Smooth muscle cell of the pulmonary artery (primary cell): ENCODE measurements at places on chromosomes 2 and 18. TPM values are rescaled to one million over a fixed set of nuclear protein-coding genes. Genes with fewer than 3 reads are reported as not detected.

Gene SERPINB3
- 0.07 TPM in 1 of 2 replicates, not detected in the other for total RNA-seq

Gene DARS1
- total RNA-seq: 97.0 and 127 TPM in 2 replicates

Gene GALR1
- total RNA-seq: not detected in 2 replicates

Gene FBXO36
- 1.8 and 2.9 TPM in 2 replicates for total RNA-seq

Gene GCG
- total RNA-seq: not detected in 2 replicates

Gene TEX44
- not detected in 2 replicates for total RNA-seq

Gene ANKRD53
- 0.20 and 0.30 TPM in 2 replicates for total RNA-seq

Gene IAH1
- total RNA-seq: 45.9 and 51.2 TPM in 2 replicates

Gene KIF1A
- 0.07 and 0.33 TPM in 2 replicates for total RNA-seq

Gene RMDN2
- 3.4 and 6.4 TPM in 2 replicates for total RNA-seq

Gene DNAJC10
- total RNA-seq: 163 and 191 TPM in 2 replicates

Gene TMEFF2
- 1.6 and 3.3 TPM in 2 replicates for total RNA-seq

Gene HAAO
- 0.85 TPM in 1 of 2 replicates, not detected in the other for total RNA-seq

Gene GPR45
- not detected in 2 replicates for total RNA-seq

Gene SLC9A4
- total RNA-seq: 0.03 TPM in 1 of 2 replicates, not detected in the other

Gene ATL2
- 46.4 and 55.7 TPM in 2 replicates for total RNA-seq

Gene MC2R
- not detected in 2 replicates for total RNA-seq

Gene C18orf63
- total RNA-seq: not detected in 2 replicates

Gene SPHKAP
- 0.13 TPM in 1 of 2 replicates, not detected in the other for total RNA-seq

Gene GTF2A1L
- total RNA-seq: 1.4 and 3.8 TPM in 2 replicates

Gene ABCG8
- not detected in 2 replicates for total RNA-seq

Gene REG3A
- total RNA-seq: not detected in 2 replicates

Gene CNDP1
- total RNA-seq: not detected in 2 replicates

Gene FASTKD2
- 39.7 and 41.9 TPM in 2 replicates for total RNA-seq

Gene GKN1
- total RNA-seq: not detected in 2 replicates

Gene SLC16A14
- total RNA-seq: 1.1 and 1.8 TPM in 2 replicates

Gene NYAP2
- not detected in 2 replicates for total RNA-seq

Gene FAHD2A
- total RNA-seq: 19.4 and 26.5 TPM in 2 replicates

Gene RBKS
- 0.59 and 1.2 TPM in 2 replicates for total RNA-seq

Gene ERFE
- 0.56 and 4.8 TPM in 2 replicates for total RNA-seq

Gene SKOR2
- not detected in 2 replicates for total RNA-seq

Gene CAPN14
- total RNA-seq: 0.23 and 0.26 TPM in 2 replicates

Gene CFAP53
- total RNA-seq: 0.46 TPM in 2 replicates
